ENCODE measurements at places on chromosomes 13 and 19.

- DNase-seq: no peak
These were observed 79.5 kb upstream of the MYO16 start for GRCh38 chr13:108549934-108550333.

GRCh38 chr13:95706356-95706755, 29.4 kb downstream of the DNAJC3 start:
- no peak for DNase-seq

GRCh38 chr13:91894316-91894715, 495.9 kb downstream of the GPC5 start:
- no peak for DNase-seq

GRCh38 chr19:4267901-4268815, 10.9 kb upstream of the SHD start:
- DNase-seq: no peak

DNA sequence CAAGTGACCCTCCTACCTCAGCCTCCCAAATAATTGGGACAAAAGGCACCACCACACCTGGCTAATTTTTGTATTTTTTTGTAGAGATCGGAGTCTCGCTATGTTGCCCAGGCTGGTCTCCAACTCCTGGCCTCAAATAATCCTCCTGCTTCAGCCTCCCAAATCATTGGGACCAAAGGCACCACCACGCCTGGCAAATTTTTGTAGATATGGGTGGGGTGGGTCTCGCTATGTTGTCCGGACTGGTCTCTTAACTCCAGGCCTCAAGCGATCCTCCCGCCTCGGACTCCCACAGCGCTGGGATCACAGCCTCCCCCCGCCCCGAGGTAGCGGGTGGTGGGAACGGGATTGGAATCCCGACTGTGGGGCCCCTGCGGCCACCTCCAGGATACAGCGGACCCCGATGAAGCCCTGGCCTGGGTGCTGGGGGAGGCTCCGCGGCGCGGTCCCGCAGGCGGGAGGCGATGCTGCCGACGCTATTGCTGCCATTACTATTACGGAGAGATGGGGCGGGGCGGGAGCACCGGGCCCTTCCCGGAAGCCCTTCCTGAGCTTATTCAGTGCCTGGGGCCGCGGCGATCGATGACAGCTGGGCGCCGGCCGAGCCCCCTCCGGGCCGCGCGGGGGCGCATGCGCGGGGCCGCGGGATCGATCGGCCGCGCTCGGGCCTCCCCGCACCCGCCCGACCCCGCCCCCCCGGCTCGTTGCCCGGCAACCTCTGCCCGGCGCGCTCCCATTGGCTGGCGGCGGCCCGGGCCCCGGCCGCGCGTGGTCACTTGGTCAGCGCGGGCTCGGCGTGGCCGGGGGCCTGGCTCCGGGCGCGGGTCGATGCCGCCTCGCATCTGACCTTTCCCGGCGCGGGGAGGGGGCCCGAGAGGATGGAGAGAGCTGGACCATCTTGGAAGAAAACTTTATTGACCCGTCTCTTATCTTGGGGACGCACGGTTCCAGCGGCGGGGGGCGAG, 27.9 kb upstream of the ONECUT3 start:
- no peak for DNase-seq
